ENCODE measurements at places on chromosomes 3 and 15.

GRCh38 chr3:157113832-157114505, 46.0 kb downstream of the CCNL1 start:
- no peak for DNase-seq

- no peak for DNase-seq
Measured at GRCh38 chr3:67472674-67473201, 181.7 kb downstream of the SUCLG2 start.

DNA sequence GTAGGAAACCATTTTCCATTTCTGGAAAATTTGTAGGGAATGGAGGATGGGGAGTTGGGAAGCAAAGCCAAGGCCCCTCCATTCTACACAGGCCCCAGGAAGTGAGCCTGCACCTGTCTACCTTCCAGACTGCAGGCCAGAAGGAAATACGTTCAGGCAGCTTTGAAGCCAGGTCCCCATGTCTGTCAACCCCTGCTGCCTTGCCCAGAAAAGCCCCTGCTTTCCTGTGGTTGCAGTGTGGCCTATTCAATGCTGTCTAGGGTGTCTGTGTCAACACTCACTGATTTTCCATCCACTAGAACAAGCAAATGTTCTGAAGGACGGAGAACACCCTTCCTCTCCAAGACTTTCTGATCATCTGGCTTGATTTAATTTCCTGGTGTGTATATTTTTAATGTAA, 281.9 kb downstream of the TLE3 start:
- DNase-seq = no peak

DNA sequence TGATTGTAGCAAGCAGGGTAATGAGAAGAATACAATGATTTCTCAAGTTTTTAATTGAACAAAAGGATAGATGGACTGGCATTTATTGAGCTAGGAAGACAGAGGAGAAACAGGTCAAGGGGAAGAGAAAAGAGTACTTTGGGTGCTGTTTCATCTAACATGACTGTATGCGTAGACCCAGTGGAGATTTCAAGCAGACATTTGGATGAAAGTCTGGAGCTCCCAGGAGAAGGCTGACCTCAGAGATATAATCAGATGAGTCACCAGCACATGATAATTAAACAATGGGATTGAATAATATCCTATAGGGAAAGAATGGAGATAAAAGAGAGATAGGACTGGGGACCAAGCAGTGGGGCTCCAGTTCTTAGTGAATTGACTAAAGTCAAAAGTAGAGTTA, 194.9 kb downstream of the ARRDC4 start:
- DNase-seq = no peak

GRCh38 chr3:70646635-70647034, 334.2 kb upstream of the MDFIC2 start:
- DNase-seq = no peak

GRCh38 chr3:37562876-37563275, 298.8 kb upstream of the CTDSPL start:
- no peak for DNase-seq

GRCh38 chr3:56096999-56097398, 371.3 kb downstream of the ERC2 start:
- DNase-seq = no peak

- DNase-seq = no peak
Measured at GRCh38 chr3:5144316-5144994, 22.4 kb downstream of the ARL8B start.

DNA sequence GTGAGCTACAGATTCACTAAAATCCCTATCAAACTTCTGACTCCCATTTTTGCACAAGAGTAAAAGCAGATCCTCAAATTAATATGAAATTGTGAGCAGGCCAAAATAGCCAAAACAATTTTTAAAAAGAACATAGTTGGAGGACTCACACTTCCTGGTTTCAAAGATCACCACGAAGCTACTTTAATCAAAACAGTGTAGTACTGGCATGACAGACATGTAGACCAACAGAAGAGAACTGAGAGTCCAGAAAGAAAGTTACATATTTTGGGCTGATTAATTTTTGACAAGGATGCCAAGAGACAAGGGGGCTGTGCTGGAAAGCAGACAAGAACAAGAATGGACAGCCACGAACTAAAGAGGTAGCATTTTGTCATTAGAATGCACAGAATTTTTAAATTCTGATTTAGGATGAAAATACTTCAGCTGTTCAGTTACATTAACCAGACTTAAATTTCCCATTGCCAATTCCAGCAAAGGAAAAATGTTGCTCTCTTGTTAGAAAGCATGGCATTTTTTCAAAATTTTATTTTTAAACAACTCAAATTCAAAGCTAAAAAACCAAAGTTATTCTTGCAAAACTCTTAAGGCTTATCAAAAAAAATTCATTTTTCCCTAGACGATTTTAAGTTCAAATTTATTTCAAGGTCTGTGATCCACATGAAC, 14.0 kb downstream of the RYK start:
- DNase-seq = no peak

DNA sequence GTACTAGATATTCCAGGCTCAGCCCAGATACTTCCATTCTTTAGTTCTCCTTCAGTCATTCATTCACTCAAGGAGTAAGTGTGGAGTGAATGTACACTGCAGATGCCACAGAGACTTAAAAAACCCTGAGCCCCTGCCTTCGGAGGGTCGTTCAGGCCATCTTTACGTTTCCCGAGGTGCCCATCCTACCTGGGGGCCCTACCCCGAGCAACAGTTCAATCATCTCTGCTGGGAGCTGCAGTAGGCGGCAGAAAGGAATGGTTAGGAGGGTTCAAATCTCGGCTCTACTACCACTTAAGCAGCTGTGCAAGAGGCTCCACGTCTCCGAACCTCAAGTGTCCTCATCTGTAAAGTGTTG, 613 bp downstream of the SEC13 start:
- no peak for DNase-seq

DNA sequence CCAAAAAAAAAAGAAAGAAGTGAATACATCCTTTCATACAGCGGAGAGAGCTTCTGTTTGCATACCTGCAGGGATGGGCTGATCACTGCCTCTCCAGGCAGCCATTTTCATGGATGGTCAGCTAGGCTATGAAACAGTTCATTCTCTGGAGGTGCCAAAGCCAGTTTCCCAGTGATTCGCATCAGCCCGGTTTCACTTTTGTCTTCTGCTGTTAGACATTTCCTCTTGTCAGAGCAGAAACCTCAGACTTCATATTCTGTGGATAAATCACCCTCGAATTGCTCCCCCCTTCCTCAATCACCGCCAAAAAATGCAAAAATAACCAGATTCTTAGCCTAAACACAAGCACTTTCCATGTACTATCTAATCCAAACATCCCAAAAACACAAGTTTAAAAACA, 225.6 kb downstream of the ADAMTS9 start:
- DNase-seq = no peak

- DNase-seq = no peak
Measured at GRCh38 chr3:22419261-22419660, 668.3 kb upstream of the ZNF385D start.

DNA sequence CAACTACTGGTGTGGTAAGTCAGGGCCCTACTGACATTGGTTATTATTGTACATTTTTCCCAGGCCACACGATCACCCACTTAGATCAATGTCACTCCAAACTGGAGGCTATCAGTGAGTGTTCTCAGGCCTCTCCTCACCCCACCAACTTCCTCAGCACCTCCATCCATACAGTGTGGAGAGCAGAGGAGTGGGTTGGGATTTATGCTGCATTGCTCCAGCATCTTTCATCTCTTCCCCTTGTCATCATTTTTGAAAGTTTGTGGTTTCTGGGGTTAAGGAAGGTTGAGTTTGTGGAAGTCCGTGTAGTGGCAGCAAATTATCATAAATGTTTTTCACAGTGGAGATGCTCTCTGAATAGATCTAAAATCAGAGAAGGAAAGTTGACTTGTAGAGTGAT, 60.2 kb downstream of the TLNRD1 start:
- DNase-seq = no peak

- DNase-seq = no peak
Measured at GRCh38 chr15:81189583-81190283, 6.9 kb upstream of the IL16 start.

GRCh38 chr3:119893769-119894168, 111.9 kb downstream of the NR1I2 start:
- DNase-seq = no peak

DNA sequence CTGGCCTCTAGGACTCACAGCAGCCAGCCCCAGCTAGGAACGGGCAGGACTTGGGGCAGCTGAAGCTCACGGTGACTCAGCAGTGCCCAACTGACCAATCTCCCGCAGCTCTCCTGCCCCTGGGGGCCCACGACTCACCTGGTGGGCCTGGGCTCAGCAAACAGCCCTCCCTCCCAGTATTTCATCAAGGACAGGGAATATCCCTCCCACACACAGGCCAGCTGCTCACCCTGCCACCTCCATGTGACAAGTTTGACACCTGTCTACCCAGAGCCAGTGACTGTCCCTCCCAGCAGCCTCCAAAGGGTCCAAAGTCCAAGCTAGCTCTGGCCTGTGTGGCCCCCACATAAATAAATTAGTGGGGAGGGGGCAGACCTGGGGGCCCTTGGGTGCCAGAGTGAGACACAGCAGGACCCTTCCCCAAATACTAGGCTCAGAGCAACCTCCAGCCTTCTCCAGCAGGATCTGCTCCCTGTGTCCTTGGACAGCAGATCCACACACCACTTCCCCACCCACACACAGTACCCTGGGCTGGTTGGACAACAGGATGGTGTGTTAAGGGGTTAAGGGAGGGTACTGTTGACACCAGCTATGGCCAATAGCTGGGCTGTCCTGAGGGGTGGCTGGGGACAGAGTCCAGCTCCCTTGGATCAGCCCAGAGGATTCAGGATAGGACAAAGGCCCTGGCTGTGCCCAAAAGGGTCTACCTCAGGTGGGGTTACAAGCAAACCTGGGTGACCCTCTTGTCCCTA, 4.3 kb downstream of the GNAT1 start:
- DNase-seq = no peak

DNA sequence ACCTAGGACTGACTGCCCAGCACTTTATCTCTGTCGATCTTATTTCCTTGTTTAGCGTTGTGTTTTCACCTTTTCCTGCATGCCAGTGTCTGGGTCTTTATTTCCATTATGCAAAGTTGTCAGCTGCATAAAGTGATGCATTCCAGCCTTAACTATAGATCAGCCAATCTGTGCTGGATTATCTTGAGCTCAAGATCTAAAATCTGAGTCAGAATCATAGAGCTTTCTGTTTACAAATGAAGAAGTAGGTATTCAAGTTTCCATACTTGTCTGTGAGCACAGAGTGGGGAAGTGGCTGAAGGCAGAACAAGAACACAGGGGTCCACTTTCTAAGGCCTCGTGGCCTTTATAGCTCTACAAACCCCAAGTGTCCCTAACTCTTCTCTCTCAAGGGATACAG, 82.4 kb upstream of the PLCL2 start:
- no peak for DNase-seq

- DNase-seq = no peak
Measured at GRCh38 chr3:116093374-116093773, 351.9 kb downstream of the LSAMP start.

DNA sequence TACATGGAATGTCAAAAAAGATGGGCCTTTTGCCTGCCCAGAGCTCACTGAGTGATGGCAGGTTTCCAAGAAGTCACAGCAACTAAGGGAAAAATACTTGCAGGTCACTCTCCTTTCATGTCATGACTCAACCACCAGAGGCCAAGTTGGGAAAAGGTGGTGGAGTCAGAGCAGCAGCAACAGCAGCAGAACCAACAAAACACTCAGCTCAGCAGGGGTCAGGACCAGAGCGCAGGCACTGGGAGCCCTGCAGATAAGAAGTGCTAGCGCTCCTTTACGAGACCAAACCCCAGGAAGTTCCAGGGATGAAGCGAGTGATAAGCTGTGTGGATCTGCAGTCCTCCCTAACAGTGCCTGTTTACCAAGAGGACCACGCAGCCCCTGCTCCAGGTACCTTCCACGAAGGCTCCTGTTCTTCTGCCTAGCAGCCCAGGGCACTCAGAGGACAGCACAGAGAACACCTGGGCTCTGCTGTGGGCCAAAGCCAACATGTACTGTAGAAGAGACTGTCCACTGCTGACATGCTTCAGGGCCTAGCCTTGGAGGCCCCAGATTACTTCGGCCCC, 26.0 kb downstream of the POC1A start:
- DNase-seq = no peak

GRCh38 chr3:45060165-45060892, 34.2 kb downstream of the CLEC3B start:
- DNase-seq = no peak

- DNase-seq = no peak
Measured at GRCh38 chr15:69939513-69940440, 157.9 kb downstream of the TLE3 start.

DNA sequence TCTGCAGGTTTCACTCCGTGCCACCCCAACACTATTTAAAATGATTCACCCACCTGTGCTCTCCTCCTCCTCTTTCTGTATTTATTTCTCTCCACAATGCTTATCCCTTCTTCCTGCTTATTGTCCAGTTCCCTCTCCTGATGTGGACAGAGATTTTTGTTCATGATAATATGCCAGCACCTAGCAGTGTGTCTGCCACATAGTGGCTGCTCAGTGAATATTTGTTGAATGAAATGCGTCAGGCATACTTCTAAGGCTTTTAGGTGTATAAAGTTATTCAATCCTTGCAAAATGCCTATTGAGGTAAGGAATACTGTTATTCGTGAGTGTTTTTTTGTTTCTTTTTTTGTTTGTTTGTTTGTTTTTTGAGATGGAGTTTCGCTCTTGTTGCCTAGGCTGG, 67.5 kb upstream of the MME start:
- no peak for DNase-seq

GRCh38 chr15:88480981-88481380, 13.5 kb downstream of the MRPS11 start:
- DNase-seq = no peak

DNA sequence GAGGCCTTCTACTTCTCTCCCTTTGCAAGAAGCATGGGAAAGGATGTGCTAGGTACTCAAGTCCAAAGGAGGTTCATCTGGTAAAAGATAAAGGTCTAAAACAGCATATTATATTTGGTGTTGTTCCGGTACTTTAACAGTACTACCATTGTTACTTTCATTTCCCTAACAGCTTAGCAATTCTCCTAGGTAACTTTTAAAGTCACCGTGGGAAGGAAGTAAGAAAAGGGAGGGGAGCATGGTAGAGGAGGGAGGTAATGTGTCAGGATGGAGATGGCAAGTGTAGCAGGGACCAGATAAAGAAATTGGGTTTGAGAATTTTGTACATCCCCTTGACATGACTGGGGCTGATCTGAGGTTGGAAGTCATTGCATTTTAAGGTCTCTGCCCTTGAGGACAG, 89.4 kb upstream of the SKOR1 start:
- DNase-seq = no peak

- no peak for DNase-seq
Measured at GRCh38 chr3:98730338-98730737, 32.8 kb upstream of the ST3GAL6 start.

DNA sequence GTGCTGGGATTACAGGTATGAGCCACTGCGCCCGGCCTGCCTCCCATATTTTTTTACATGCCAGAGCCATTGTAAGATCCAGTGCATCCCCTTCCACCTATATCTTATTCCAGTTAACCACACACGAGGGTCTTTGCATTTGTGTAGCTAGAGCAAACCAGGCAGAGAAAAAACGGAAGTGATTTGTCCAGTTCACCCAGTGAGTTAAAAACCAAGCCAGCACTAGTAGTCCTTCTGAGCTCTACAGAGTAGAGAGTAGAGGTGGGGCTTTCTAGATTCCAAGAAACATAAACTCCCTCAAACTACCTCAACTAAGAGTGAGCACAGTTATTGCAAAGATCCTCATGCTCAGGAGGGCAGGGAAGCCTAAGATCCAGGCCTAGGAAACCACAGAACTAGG, 34.7 kb downstream of the TMEM158 start:
- DNase-seq = no peak
